ENCODE measurements at places on chromosomes 2 and 18.

GRCh38 chr2:218291318-218292047 is 820 bp downstream of the TMBIM1 start:
- DNase-seq = no peak

- no peak for DNase-seq
Observed at GRCh38 chr2:60413069-60413813, 140.2 kb downstream of the BCL11A start.

GRCh38 chr2:46704041-46704440 is 211.6 kb downstream of the MCFD2 start:
- no peak for DNase-seq

DNA sequence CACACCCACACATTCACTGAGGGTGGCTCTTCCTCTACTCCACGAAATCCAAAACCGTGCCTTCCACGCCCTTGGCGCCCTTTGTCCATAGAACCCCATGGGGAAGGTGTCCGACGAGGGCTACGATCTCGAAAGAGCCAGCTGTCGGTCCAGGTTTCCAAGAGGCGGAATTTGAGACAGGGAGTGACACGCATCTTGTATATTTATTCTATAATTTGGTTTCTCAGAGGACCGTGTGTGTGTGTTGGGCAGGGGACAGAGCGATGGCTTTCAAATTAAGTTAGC is 726 bp downstream of the C2orf69 start:
- DNase-seq = no peak

DNA sequence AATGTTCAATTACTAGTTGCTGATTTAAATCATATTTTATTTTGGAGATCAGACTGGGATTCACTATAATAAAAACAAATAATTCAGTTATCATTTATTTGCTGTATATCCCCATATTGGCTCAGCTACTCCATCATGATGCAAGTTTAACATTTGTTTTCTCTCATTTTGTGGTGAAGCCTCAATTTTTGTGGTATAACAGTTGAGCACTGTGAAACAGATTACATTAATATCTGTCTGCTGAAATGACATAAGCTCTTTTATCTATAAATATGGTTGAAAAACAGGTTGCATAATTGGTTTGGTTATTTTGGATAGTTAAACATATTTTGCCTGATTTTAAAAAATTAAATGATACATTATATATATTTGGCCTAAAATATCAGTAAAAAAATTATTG is 67.7 kb downstream of the DPP4 start:
- no peak for DNase-seq

- no peak for DNase-seq
Observed at GRCh38 chr2:45826884-45827635, 175.6 kb downstream of the PRKCE start.

- no peak for DNase-seq
Observed at GRCh38 chr2:239668651-239669050, 267.8 kb upstream of the HDAC4 start.

- DNase-seq = no peak
Observed at GRCh38 chr2:64501946-64502345, 22.2 kb upstream of the AFTPH start.

DNA sequence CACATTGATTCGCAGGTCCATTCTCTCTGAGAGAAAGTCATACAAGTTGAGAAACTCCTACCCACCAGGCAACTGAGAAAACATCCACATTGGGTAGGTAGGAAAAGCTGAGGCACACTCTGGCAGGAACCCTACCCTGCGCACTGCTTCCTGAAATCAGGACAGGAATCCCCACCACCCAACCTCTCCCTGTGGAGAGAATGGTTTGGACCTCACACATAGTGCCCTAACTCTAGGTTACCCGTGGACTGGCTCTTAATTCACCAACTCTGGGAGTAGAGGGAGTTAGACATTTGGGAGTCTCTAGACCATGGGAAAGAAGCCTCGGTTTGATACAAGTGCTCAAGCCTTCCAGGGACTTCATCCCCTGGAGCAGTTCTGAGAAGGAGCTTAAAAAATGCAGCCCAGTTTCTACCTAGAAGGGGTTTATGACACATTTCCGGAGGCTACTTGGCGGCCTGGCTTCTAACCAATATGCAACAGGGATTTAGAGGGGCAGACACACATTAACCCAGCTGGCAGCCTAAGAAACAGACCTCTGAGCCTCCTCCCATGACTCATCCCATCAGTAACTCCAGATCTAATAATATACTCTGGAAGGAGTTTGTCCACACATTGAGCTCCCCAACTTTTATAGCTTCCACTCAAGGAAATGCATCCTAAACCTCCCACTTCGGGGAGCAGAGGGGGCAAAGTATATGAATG is 136.7 kb downstream of the EML6 start:
- no peak for DNase-seq

DNA sequence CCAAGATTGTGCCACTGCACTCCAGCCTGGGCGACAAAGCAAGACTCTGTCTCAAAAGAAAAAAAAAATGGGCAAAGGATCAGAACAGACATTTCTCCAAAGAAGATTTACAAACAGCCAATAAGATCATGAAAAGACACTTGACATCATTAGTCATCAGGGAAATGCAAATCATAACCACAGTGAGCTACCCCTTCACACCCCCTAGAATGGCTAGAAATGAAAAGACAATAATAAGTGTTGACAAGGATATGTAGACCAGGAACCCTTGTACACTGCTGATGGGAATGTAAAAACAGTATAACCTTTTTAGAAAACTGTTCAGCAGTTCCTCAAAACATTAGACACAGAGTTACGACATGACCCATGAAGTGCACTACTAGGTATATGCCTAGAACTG is 18.4 kb upstream of the MTERF4 start:
- DNase-seq = no peak

DNA sequence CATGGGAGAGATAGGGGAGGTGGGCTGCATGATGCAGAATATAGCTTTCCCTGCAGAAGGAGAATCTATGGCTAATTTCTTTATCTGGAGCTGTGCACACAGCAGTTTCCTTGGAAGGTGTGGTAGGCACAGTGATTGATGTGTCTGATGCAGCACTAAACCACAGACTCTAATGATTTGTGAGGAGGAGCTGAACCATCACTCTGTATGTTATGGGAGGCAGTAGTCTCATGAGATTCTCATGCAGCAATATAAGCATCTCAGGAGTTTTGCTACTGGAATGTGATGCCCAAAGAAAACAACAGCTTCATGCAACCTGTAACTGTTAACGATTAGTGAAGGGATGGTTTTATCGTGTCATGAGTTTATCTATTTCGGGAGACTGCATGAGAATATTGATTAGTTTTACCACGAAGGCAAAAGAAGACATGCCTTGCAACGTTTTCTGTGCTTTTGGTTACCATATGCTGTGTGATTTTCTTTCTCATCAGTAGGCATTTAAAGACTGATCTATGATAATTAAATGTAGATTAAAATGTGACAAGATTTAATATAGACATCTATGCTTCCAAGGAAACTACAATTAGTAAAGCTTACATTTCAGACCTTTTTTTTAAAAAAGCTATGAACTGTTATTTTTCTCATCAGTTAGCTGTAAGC is 286.8 kb downstream of the ARL6IP6 start:
- DNase-seq = no peak

DNA sequence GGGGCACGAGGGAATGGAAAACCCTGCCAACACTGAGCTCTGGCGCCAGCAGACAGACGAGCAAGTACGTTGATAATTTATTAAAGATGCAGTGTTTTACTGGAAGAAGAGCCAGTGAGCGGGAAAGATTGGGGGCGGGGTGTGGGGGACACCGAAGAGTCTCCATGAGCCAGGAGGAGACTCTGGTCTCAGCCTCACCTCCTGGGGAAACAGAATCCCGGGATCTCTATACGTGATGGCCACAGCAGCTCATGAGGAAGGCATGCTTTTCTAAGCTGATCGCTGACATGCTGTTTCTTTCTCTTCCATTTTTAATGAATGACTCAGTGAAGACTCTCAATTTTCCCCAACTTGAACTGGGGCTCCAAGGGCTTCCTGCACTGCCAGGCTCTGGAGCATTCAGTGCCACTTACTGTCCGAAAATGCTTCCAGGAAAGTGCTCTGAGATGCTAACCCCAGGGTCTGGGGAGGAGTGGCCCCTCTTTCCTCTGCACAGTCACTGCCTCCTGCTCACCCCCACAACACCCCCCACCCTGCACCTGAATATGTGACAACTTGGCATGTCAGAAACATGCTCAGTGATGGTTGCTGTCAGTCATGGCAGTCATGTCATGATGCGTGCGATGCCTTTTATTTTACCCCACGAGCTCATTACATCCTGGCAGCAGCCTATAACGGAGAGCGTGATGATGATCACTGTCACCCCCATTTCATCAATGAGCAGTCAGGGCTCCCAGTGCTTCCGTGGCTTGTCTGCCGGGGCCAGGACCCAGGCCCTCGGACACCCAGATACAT is 164.2 kb upstream of the CAPN13 start:
- no peak for DNase-seq

- DNase-seq = no peak
Observed at GRCh38 chr18:59908799-59909198, 9.0 kb downstream of the PMAIP1 start.

DNA sequence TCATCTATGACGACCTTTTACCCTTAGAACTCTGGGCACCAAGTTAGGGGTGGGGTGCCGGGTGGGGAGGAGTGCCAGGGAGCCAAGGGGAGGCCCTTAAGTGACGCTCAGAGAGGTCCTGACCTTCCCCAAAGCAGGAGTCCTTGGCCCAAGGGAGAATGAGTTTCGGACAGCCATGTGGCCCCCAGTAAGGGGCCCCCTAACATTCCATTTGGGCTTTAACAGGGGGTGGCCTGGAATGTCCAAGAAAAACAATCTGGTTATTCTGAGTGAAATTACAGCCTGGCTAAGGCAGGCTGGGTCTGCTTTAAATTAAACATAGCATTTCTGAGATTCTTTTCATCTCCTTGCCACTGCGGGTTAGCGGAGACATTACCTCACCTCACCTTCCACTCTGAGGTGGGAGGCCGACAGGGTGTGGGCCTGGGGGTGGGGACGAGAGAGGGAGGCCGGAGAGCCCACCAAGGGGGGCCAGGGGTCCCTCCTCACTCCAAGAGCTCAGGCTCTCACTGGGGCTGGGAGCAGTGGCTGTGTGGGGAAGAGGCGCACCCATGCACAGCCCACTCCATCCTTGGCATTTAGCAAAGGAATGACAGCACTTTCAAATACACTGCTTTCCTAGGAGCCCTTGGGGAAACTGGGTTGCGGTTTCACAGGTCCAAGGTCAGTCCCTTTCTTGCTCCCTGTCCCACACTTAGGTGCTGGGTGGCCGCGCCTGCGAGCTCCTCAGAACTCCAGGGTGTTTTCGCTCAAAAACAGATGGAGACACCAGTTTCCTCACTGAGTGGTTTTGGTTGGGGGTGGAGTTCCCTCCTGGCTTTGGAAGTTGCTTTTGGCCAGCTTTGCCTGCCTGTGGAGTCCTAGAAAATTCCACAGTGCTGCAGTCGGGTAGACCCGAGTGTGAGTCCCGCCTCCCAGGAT is 107.4 kb downstream of the POLR1A start:
- DNase-seq = no peak

DNA sequence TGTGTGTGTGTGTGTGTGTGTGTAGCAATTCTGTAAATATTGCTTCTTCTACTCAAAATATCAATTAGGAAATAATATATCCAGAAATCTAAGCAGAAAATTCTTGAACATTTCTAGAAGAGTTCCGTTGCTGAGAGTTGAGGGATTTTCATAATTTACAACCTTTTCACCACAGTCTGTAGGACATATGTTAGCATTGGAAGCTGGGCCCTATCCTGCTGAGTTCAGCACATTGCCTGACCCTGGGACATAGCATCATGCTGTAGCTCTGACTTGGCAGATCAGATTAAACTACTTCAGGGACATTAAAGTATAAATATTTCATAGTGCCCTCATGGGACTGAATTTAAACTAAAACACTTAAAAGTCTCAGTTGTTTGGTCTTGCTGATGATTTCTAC is 129.2 kb upstream of the KCNH7 start:
- no peak for DNase-seq

DNA sequence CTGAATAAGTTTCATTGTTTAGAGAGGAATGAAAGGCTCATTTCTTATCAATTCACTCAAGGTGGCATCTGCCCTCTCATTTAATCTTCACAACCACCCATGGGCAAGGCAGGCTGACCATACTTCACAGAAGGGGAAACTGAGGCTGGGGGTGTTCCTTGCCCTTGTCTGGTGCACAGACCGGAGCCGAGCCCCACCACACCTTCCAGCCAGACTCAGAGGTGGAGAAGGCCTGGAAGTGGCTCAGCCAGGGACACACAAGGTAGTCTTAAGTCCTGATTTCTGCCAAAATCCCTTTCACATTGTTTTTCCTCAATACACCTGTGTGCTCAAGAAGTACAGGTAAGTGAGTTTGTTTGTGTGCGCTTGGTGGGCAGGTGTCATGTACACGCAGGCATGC is 111.9 kb upstream of the TEX51 start:
- DNase-seq = no peak

GRCh38 chr2:240259201-240259923 is 118.9 kb upstream of the OTOS start:
- DNase-seq = no peak

DNA sequence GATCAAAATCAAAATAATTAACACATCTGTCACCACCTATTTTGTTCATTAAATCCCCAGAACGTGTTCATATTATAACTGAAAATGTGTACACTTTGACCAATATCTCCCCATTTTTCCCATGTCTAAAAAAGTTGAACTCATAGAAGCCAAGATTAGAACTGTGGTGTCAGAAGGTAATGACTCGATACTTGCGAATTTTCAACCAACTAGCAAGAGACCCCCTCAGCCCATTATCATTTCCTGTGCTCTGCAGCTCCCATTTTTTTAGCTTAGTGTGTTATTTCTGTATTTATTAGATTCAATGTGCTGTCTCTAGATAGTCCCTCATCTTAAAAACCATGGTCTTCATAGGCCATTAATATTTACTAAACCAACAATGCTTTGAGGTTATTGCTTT is 248.7 kb upstream of the PIK3C3 start:
- no peak for DNase-seq

DNA sequence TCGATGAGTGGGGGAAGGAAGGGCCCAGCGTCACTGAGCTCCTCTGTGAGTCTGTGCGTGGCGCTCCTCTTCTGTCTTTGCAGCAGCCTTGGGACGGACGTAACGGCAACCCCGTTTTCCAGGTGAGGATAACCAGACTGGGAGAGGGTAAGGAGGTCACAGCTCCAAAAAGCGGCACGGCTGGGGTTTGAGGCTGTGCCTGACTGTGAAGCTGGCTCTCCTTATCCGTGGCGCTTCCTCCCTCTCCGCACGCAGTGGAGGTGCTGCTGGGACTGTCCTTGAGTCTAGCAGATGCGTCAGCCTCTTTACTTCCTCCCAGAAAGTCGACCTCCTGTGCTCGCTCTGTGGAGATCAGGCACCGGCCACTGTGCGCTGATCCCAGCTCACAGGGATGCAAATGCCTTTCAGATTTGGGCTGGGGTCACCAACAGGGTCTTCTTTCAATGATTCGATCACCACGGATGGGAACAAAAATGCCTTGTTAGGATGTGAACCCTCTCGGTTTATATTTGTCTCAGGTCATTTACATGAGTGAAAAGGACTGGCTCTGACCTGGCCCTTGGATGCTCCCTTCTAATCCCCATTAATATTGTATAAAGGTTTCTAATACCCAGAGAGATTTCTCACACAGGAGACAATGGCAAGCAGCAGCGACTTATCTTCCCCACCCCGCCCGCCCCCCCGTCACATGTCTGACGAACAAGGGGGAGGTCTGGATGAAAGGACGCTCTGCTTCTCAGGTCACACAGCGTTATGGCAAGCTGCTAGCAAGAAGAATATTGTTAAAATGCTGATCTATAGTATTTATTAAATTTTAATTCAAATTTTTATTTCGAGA is 30.1 kb upstream of the E2F6 start:
- no peak for DNase-seq

GRCh38 chr2:167334146-167334742 is 446.0 kb downstream of the XIRP2 start:
- DNase-seq = no peak
